ENCODE measurements at places on chromosomes 1 and 21. TPM values are rescaled to one million over a fixed set of nuclear protein-coding genes. Genes with fewer than 3 reads are reported as not detected.

GRCh38 chr1:230113235-230113592 lies 46.2 kb downstream of the GALNT2 start:
- DNase-seq: no peak

DNA sequence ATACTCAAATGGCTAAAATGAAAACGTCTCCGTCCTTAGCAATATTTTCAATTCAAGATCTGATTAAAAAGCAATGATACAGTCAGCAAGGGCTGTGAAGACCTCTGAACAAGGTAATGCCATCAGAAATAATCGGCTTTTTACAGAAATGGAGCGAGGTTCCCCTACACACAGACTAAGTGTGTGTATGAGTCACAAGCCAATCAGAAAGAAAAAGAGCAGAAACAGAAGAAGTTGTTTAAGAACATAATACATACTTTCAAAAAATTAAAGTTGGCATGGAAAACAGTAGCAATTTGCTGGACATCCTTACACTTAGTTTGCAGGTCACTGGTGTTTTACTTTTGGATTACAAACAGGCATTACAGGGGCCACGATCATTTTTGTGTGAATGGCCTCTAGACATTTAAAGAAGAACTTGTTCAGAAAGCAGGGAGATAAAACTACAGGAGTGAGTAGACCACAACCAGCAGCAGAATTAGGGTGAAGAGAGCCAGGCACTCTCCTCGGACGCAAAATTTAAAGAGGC lies 350.0 kb upstream of the RUNX1 start:
- DNase-seq: no peak

C1orf50 gene
- total RNA-seq: 11.9 TPM

PTGER3 gene
- total RNA-seq: not detected

AGO4 gene
- total RNA-seq: 24.3 TPM

GRCh38 chr1:234932511-234933430 lies 195.9 kb downstream of the TOMM20 start:
- DNase-seq: no peak

- peak; percentile 71 for DNase-seq
Observed at GRCh38 chr1:112172294-112172882, 182.9 kb upstream of the KCND3 start.

DNA sequence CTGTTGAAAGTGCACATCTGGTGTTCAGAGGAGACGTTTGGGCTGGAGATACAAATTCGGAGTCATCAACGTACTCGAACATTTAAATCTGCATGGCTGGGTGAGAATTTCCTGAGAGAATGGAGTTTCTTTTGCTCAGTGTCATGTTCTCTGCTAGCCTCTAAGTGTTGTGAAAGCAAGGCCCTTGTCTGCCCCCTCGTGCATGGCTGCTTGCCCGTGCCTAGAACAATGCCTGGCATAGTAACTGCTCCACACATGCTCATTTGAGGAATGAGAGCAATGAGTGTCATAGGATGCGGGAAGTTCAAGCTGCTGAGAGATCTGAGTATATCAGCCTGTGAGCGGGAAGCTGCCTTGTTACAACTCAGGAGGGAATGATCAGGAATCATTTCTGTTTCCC lies 171.1 kb upstream of the CSF3R start:
- DNase-seq: peak; percentile 15

CYYR1 gene
- 26.9 TPM for total RNA-seq

FAM72B gene
- 3.4 TPM for total RNA-seq

GRCh38 chr1:59574085-59574484 lies 240.7 kb upstream of the HOOK1 start:
- no peak for DNase-seq

DNA sequence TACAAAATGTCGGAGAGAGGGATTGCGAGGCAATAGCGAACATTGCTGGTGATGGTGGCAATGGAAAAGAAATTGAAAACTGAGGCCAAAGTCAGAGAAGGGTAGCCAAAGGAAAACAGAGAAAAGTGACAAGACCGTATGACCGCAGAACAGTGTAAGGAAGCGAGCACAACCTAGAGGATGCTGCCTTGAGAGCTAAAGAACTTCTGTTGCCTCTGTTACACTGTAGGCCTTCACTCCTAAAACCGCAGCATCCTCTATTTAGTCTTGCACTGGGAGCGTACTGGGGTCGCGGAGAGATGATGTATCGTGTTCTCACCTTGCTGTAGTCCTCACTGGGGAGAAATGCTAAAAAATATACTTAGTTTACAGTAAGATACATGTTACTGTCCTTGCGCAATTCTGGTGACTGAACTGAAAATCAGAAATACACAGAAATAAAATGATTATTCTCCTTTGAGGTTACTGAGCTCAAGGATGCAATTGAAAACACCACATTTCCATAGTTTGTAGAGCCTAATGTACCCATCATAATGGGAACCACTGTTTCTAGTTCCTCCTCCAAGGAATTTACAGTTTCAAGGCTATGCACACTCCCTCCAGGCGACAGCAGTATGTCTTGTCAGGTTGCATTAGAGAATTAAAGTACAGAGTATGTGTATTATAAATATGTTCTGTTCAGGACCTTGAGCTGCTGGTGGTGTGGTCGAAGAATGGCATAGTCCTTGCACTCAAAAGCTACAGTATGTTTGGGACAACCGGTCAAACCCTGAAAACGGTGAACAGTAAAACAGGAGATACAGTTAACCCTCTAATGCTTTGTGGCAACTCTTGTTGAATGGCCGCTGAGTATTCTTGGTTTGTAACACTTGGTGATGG lies 1.3 kb downstream of the NEK7 start:
- peak; percentile 51 for DNase-seq

GSTM2 gene
- 4.0 TPM for total RNA-seq

SPRR2G gene
- total RNA-seq: not detected

DNA sequence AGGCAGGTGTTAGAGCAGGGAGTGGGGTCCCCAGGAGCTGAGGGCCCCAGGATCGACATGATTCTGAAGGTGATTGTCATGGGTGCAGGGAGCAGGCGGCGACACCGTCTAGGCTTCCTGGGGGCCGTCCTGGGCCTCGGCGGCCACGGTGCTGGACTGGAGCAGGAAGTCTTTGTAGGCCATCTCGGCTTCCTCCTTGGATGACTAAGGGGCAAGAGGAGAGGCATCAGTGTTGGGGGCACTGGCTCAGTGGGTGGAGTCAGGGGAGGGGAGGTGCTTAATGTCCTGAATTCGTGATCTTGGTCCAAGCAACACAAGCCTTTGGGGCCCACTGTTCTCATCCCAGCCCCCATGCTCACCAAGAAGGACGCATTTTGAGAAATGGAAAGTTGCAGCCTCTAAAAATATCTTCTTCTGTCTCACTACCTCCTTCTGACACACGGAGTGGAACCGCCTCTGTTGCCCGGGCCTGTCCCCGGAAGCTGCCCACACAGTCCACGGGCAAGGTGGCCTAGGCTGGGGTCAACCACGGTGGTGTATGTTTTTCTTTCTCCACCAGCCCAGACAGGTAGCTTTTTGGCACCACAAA lies 8.6 kb upstream of the FCMR start:
- DNase-seq: no peak

GRCh38 chr1:239558991-239559390 lies 172.6 kb downstream of the CHRM3 start:
- no peak for DNase-seq

DNA sequence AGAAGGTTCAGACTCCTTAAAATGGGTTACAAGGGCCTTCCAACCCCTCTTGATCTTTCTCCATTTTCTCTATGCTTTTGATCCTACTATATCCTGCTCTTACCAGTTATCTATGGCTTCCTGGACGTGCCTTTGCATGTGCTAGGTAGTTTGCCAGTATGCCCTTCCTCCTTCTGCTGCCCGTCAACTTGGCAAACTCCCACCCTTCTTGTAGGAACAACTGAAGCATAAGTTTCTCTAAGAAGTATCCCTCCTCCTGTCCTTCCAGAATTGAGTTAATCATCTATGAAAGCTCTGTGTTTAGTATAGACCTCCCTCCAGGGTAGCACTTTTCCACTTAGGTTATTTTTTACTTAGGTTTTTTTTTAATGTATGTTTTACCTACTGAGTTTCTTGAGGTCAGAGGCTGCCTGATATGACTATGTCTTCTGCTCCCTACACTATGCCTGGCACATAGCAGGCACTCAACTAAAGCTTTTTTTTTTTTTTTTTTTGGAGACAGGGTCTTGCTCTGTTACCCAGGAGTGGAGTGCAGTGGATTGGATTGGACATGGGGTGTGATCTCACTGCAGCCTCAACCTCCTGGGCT lies 10.0 kb upstream of the IGSF3 start:
- no peak for DNase-seq

C4BPA gene
- total RNA-seq: under 0.01 TPM

DNA sequence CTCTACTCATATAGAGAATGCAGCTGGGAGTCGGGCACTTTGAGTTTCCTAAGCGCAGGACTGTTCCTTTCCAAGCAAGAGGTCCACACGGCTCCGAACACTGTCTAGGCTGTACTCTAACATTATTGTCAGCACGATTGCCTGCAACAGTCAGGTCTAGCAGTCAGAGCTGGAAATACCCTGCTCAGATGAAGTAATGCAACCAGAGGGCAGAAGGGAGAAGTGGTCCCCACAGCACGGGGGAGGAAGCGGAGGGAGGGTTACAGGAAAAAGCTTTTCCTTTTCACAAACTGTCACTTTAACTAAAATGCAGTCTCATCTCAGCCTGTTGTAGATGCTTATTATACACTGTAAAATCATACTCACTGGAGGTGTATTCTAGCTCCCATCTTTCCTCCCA lies 98.9 kb upstream of the SLC44A3 start:
- DNase-seq: no peak

DNA sequence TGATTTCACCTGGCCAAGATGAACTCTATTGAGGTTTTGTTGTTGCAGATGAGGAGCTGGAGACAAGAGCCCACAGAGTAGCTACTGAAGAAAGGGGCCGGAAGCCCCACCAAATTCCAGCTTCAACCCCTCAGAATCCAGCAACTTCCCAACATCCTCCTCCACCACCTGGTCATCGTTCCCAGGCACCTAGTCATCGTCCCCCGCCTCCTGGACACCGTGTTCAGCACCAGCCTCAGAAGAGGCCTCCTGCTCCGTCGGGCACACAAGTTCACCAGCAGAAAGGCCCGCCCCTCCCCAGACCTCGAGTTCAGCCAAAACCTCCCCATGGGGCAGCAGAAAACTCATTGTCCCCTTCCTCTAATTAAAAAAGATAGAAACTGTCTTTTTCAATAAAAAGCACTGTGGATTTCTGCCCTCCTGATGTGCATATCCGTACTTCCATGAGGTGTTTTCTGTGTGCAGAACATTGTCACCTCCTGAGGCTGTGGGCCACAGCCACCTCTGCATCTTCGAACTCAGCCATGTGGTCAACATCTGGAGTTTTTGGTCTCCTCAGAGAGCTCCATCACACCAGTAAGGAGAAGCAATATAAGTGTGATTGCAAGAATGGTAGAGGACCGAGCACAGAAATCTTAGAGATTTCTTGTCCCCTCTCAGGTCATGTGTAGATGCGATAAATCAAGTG lies 14.3 kb downstream of the CD2 start:
- no peak for DNase-seq

- no peak for DNase-seq
Observed at GRCh38 chr21:41627428-41627827, 119.5 kb upstream of the TMPRSS2 start.

- DNase-seq: no peak
Observed at GRCh38 chr1:109314795-109315194, 8.0 kb upstream of the MYBPHL start.

DNA sequence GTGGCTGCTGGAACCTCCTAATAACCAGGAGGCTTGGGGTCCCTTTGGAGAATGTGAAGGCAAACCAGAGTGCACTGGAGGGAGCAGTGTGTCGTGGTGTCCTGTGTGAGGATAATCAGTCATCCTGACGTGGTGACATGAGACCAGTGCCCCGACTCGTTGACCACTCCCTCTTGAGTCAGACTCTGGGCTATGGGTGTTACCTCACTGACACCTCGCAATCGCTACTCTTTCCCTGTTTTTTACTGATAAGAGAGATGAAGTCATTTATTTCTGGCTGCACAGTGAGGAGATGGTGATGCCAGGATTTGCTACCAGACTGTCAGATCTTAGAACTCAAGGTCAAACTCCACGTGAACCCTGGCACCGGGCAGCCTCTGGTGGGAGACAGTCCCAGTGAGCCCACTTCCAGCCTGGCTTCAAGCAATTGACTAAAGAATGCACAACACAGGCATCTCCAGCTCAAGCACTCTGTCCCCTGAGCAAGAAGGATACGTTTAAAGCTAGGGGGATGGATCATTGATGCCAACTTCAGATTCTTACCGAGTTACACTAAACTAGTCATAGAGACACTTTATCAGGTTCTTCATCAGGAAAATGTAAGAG lies 30.3 kb downstream of the UBASH3A start:
- DNase-seq: no peak

CR1 gene
- total RNA-seq: not detected

DNA sequence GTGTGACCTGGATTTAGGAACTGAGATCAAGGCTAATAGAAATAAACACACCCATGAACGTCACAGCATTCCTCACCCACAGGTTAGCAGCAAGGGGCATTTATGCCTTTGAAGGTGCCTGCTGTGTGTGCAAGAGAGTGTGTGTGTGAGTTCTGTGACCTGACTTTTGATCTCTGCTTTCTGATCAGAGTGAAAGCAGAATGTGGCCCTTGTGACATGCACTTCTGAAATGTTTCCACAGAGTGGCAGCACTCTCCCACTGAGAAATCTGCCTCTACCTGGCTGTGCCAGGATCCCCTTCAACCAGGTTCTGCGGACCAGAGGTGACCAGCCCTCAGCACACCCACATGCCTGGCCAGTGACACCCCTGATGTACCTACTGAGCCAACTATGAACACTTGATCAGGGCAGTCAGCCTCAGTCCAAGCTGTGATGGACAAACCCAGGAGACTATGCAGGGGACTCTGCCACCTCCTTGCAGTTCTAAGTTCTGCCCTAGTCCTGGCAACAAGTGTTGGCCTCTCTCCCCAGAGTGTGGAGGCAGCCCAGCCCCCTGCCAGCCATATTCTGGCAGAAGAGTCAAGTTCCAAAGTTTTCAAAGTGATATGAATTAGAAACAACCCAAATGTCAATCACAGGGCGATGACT lies 41.0 kb downstream of the RXRG start:
- peak; percentile 53 for DNase-seq

DNA sequence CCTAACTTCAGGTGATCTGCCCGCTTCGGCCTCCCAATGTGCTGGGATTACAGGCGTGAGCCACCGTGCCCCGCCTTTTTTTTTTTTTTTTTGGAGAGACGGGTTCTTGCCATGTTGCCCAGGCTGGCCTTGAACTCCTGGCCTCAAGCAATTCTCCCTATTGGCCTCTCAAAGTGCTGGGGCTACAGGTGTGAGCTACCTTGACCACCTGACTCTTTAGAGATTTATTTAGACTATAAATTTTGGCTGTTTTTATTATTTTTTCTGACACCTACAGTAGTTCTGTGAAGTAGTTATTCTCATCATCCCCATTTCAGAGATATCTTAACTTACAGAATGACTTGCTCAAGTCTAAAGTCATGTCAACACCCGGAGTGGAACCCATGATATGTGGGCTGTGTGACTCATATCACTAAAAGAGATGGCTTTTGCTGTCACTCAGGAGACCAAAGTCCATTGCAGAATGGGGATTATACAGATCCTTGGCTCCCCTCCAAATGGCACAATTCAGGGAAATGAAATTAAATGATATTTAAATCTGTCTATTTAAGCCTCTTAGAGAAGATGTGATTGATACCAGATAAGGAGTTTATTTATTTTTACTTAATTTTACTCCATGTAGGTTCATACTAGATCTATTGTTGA lies 93.2 kb downstream of the CTH start:
- DNase-seq: no peak

CD52 gene
- not detected for total RNA-seq

- DNase-seq: no peak
Observed at GRCh38 chr1:18646091-18646785, 15.6 kb downstream of the PAX7 start.
